ENCODE measurements at places on chromosomes 7 and 10.

GRCh38 chr7:128119036-128119435, 87.8 kb upstream of the LRRC4 start:
- peak; percentile 60 for DNase-seq

GRCh38 chr10:104274762-104275721, 6.1 kb downstream of the GSTO2 start:
- DNase-seq: no peak

GRCh38 chr10:25036381-25036780, 20.0 kb downstream of the THNSL1 start:
- DNase-seq: no peak

- no peak for DNase-seq
Observed at GRCh38 chr7:73606801-73607691, 17.3 kb downstream of the MLXIPL start.

DNA sequence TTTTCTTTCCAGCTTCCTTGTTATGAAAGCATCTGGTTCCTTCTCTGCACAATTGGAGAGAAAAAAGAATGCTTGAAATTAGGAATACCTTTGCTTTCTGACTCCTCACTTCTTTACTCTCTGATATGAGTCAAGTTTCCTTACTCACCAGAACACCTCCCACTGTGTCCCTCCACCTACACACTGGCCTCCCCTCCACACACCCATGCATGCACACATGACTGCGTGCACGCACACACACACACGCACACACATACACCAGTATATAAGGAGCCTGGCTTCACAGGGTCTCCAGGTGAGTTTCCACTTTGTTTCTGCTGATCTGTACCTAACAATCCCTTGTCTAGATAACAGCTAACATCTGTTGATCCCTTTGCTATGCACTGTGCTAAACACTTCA, 11.4 kb upstream of the PTER start:
- no peak for DNase-seq

DNA sequence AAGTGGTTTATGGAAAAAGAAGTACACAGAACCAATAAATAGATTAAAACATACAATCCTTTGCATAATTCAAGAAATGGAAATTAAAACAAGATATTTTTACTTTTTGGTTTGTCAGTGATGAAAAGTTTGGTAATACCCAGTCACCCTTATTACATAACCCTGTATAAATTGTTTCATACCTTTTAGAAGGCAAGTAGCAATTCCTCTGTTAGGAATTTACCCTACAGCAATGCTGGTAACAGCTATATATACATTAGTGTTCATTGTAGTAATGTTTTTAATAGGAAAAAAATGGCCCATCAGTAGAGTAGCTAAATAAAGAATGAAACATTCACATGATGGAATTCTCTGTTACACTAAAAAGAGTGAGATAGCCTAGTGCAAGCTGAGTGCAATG, 42.7 kb downstream of the PTPN12 start:
- DNase-seq: no peak

- no peak for DNase-seq
Observed at GRCh38 chr7:129951226-129952085, 1.3 kb downstream of the UBE2H start.

- DNase-seq: no peak
Observed at GRCh38 chr7:23345601-23346000, 46.5 kb downstream of the MALSU1 start.

GRCh38 chr10:104128214-104128613, 6.2 kb downstream of the SFR1 start:
- DNase-seq: no peak

DNA sequence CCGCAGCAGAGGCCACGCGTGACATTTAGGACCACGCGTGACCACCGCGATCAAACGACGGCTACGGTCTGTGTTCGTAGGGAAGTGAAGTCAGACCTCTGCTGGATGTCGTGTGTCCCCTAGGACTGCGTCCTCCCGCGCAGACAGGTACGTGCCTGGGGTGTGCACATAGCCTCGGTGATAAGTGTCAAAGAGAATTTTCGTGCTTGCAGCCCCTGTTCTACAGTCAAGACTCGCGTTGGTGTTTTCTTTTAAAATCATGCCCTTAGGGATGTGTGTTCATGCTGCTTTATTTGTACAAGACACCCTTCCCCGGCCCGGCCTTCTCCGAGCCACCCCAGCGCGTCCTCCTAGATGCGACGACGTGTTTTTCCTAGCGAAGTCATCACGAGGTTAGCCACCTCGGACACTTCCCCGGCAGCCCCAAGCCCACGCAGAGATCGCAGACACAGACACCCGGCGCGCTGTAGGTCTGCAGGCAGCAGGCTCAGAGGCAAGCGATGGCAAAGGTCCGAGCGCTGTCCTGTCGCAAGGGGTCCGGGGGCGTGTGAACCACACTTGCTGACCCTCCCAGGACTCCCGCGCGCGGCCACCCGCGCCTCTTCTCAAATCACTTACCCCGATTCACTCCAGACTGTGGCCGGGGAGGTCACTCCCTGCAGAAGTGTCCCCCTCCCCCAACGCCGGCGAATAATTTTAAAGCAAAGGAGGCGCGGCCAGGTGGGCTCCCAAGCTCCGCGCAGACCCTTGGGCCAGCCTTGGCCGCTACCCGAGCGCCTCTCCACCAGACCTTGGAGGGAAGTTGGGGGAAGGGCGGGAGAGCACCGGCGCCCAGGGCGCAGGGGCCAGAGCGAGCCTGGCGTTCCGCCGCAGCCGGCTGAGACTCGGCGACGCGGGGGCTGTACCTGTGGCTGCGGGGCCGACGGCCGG, 552 bp downstream of the MKX start:
- no peak for DNase-seq

DNA sequence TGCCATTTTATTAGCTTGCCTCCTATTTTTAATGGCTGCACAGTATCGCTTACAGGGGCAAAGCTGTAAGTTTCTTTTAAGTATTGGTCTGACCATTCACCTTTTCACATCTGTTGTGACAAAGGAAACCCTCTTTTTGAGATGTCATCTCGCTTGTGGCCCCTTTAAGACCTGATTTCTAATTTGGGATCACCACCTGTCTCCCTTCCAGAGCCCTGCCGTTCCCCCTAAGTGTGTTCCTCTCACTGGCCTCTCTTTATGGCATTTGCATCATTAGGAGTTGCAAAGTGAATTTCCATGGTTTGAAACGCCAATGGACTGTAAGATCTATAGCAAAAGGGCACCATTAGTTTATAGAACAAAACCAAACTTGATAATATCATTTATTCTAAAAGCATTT, 1.4 kb downstream of the EPDR1 start:
- no peak for DNase-seq

DNA sequence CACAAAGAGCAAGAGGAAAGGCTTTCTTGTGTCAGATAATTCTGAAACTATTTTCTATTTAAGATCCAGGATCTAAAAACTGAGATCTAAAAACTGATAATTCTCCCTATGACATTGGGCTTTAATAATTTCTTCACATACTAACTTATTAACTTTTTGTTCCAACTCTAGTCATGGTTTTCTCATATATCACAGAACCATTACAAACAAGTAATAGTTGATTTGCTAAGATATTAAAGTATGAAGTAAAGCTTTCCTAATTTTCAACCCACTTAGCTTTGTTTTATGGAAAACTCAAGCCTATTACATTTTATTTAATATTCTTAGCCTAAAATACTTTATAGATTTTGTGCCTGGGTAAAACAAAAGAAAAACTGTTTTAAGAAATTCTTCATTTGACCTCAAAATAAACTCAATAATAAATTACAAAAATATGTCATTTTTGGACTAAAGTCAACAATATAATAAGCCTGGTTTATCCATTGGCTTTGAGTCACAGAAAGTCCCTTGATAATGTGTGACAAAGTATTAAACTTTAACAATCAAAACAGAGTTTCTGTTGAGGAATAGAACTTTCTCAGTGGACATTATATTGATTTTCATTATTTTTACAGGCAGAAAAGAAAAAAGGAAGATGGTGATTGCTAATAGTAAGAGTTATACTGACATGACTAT, 1142.9 kb upstream of the SORCS1 start:
- no peak for DNase-seq

- no peak for DNase-seq
Observed at GRCh38 chr10:93573051-93573909, 6.8 kb downstream of the FFAR4 start.

- no peak for DNase-seq
Observed at GRCh38 chr7:70563960-70564359, 568.0 kb upstream of the GALNT17 start.

- no peak for DNase-seq
Observed at GRCh38 chr10:86782701-86783418, 26.4 kb downstream of the BMPR1A start.

- DNase-seq: no peak
Observed at GRCh38 chr7:20240080-20240926, 23.1 kb upstream of the MACC1 start.

DNA sequence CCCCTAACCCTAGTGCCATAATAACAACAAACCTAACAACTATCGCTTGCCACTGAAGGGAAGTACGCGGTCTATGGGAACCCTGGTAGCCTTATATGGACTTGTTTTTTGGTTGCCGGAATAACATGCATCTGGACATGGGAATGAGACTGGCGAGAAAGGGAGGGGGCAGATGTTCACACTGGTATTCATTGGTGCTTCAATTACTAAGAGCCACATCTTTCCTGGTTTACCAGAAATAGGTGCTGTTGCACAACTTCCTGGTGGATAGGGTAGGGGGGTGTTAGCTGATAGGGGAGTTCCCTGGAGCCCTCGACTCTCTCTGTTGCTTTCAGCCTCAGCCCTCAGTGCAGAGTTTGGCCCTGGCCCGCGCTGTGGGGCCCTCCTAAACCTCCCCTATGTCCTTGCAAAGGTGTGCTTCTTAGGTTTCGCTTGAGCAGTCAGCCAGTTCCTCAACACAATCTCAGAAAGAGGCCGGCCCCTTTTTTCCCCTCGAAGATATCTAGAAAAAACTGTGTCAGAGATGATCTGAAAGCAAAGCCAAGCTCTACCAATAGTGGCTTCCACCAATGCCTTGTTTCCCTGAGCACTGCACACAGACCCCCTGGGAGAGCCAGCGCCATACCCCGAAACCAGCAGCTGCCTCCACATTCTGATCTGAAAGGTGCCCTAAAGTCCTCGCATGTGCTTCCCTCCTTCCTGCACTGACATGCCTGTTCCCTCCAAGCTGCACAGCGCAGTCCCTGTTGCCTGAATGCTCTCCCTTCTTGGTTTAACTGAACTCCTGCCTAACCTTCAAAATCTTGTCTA, 13.5 kb downstream of the TBXAS1 start:
- no peak for DNase-seq
